ENCODE measurements at places on chromosomes 3 and 15.

DNA sequence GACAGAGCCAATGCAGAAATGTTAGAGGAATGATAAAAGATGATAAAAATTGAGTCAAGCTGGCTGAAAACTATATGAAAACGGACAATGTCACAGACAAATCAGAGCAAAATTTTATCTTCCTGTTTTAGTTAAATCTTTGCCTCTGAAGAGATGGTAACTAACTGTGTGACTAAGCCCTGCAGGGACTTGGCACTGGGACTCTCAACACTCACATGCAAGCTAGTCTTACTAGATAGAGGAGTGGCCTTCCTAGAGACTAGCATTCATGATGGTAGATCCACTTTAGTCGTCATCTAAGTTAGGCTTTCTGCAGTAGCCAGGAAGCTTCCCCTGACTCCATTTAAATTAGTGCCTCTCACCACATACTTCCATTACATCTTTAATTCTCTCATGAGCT, 4.1 kb downstream of the CCDC191 start:
- DNase-seq: no peak

- DNase-seq: no peak
Measured at GRCh38 chr3:142808103-142808917, 80.6 kb downstream of the PCOLCE2 start.

DNA sequence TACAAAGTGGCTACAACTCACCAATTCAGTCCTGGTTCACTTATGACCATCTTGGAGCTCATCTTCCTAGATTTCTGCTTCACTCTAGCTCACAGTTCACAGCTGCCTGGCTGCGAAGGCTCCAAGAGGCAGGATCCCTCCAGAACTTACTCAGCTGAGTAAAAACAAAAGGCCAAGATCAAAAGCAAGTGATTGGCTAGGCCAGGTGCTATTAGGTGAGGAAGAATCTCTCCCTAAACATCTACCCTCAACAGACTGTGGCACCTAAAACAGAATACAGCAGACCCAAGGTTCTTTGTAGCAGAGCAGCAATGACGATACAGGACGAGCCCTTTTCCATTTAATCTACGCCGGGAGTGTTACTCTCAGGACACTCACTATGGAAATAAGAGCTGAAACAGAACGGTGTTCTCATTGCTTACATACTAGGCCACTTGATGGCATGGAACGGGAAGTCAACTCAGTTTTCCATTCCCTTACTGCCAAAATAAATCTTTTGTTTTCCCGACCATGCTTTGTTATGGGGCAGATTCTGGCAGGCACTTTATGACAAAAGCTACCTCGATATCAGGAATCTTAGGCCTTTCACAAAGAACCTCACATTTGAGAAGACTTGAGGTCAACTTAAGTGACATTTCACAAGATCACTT, 901 bp downstream of the ICE2 start:
- DNase-seq: no peak

- no peak for DNase-seq
Measured at GRCh38 chr3:71064291-71064955, 519.1 kb downstream of the FOXP1 start.

- DNase-seq: no peak
Measured at GRCh38 chr3:38117748-38118420, 19.0 kb downstream of the ACAA1 start.

GRCh38 chr15:33030315-33030714, 164.2 kb downstream of the FMN1 start:
- DNase-seq: no peak

DNA sequence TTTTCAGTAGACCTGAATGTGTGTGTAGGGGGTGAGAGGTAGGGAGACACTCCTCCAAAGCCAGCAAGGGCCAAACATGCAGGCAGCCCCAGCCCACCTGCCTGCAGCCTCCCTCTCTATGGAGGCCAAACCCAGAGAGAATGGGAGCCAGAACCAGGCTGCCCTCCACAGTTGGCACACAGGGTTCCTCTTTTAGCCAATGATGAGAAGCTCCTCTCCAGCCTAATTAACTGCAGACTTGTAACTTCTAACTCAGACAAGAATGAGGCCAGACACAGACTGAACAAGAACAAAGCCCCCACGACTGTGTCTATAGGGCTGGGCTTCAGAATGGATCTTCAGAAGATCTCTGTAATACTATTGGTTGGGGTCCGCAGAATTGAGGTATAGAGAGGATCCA, 12.3 kb upstream of the TLE3 start:
- DNase-seq: no peak

- no peak for DNase-seq
Measured at GRCh38 chr15:33315044-33315443, 4.3 kb downstream of the RYR3 start.

GRCh38 chr3:46946856-46947545, 29.5 kb downstream of the CCDC12 start:
- DNase-seq: no peak

- no peak for DNase-seq
Measured at GRCh38 chr3:2360815-2361214, 262.1 kb downstream of the CNTN4 start.

DNA sequence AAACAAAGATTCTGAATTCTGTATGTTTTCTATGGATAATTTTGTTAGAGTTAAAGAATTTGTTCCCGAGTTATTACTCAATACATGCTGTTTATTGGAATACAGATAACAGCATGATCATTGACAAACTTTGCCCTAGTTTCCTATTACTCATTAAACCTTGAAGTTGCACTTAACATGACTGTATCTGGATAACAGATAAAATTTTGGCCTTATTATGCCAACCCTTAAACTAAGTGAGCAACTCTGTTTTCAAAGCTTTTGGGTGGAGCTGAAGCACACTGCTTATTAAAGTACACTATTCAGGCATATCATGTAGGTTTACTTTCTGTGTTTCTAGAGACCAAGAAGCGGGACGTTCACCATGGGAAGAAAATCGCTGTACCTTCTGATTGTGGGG, at the start of gene AADAC:
TSS of gene AADAC (plus strand) at position 318 of the 400 bp plus-strand sequence. CDS start at position 365, 47 bp downstream.
- DNase-seq: no peak

DNA sequence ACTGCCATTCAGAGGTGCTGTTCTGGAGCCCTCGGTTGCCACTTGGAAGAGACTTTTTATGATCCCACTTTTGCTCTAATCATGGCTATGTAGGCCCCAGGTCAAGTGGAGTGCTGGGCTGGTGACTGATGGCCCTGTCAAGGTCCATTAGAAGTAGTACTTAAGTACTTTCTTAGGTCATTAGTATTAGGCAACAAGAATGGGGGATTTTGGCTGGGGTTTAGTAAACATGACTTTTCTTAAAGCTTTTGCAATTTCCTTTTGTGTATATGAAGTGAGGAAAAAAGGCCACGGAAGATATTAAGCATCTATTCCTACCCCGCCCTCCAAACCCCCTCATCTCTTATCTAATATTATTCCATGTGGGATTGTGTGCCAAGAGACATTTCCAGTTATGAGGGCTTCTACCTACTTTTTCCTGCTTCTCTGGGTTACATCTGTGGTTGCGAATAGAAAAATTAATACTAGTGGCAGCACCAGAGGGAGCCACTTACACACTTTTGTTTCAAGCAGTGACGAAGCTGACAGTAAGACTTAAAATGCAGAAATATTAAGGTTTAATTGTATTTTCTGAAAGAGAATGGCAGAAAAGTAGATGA, 13.9 kb downstream of the NLGN1 start:
- DNase-seq: no peak

DNA sequence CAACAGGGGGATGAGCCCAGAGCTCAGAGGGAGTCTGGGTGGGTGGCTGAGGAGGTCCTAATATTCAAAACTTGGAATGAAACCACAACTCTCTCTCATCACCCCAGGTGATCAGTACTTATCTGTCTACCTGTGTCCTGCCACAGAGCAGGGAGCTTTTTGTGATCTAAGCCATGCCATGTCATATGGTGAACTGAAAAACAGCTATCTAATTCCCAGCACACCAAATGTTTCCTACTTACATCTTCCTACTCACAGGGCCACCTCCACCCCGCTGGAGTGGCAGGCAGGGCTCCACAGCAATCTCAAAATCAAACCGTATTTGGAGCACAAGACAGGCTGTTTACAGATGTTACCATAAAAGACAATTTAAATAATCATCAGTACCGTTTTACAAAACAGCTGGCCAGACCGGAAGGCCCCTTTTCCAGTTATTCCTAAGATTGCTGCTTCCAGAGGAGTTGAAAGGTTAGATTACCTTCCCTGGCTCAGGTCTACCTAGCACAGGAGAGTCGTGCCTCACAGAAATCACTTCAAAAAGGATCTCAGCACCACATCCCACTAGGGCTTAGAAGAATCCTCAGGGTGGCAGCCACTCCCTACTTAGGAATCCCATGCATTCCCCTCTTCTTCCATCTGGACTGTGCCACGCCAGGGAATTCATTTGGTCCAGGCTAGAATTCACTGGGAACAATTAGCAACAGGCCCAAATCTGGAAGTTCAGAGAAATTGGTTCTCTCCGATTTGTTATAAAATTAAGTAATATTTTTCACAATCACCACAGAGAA, 226.6 kb upstream of the IL12A start:
- DNase-seq: no peak

GRCh38 chr3:161316006-161316689, 55.2 kb downstream of the SPTSSB start:
- DNase-seq: no peak

- DNase-seq: no peak
Measured at GRCh38 chr15:71051539-71051938, 63.7 kb upstream of the THSD4 start.

- no peak for DNase-seq
Measured at GRCh38 chr15:88995449-88995848, 82.3 kb upstream of the MFGE8 start.

DNA sequence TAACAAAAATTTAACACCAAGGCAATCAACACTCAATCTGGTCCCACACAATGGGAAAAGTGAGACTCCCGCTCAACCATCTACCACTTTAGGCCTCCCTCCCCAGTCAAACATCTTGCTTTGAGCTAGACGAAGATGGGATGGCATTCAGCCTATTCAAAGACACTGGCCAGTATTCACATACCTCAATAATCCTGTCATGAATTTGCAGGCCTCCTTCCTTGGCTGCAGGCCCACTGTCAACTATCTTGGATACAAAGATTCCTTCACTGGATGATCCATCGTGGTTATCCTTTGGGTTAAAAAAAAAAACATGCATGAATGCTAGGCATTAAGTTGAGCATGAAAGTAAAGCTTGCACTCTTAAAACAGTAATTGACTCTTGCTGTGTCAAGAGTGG, 22.6 kb downstream of the PDZRN3 start:
- DNase-seq: no peak

DNA sequence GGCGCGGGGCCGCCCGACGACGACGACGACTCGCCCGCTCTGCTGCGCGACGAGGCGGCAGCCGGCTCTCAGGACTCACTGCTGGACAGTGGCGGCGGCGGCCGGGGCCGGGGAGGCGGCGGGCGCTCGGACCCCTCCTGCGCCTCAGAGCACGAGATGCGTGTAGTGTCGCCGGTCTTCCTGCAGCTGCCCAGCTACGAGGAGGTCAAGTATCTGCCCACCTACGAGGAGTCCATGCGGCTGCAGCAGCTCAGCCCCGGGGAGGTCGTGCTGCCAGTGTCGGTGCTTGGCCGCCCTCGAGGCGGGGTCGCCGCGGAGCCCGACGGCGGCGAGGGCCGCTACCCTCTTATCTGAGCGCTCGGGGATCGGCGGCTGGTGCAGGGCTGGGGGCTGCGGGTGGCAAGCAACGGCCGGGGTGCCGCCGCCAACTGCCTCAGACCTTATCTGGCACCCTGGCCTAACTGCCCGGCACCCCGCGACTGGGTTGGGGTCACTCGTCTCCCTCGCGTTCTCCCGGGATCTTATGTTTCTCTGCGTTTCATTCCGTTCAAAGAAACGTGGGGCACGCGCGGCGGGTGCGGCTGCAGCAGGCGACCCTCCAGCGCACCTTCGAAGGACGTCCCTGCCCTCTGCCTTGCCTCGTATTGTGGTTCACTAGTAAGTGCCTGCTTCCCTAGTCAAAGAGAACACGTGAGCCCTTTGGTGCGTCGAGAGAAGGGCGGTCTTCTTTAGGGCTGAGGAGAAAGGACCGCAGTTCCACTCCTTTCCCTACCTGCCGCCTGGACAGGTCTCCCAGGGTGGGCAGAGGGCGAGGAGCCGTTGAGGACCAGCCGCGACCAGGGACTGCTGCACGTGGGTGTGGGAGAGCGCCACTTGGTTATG, 1.0 kb downstream of the C3orf80 start:
- DNase-seq: no peak

- DNase-seq: peak; percentile 95
Measured at GRCh38 chr3:15269091-15269989, 63.0 kb downstream of the SH3BP5 start.

DNA sequence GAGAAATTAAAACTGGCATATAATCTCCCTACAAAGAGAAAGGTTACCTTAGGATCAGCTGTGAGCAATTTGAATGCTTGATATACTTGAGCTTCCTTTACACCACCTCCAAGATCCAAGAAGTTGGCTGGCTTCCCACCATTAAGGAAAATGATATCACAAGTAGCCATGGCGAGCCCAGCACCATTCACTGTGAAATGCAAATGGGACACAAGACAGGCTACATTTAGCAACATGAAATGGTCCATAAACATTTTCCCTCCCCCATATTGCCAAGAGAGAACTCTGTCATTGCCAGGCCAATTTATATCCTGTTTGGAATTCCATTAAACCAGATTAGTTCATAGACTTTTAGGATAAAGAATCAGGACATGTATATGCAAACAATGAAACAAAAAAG, 158.7 kb downstream of the SUCLG2 start:
- DNase-seq: no peak

- no peak for DNase-seq
Measured at GRCh38 chr3:69091389-69092029, 6.8 kb downstream of the ARL6IP5 start.

DNA sequence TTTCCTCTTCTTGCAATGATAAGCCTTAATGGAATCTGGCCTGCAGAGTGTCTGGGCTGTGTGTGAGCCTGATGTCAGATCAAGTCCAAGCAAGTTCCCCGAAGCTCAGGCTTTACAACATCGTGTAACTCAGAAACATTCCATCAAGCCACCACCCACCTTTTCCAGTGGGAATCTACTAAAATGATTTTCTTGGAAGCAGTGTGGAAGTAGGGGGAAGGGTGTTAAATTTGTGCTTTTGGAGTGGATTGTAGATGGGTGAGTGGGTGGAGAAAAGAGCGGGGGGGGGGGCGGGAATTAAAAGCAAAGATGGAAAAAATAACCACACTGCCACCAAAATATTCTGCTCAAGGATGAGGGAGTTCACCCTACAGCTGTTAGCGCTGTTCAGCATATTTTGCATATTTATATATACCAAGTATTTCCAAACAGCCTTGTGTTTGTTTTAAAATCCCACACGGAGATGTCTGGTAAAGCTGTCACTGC, 53.6 kb downstream of the VGLL3 start:
- no peak for DNase-seq

GRCh38 chr3:188353426-188353825, 199.5 kb downstream of the LPP start:
- DNase-seq: no peak

- DNase-seq: no peak
Measured at GRCh38 chr3:34002569-34003100, 204.2 kb downstream of the PDCD6IP start.

GRCh38 chr15:83850015-83850414, 196.1 kb downstream of the ADAMTSL3 start:
- no peak for DNase-seq

DNA sequence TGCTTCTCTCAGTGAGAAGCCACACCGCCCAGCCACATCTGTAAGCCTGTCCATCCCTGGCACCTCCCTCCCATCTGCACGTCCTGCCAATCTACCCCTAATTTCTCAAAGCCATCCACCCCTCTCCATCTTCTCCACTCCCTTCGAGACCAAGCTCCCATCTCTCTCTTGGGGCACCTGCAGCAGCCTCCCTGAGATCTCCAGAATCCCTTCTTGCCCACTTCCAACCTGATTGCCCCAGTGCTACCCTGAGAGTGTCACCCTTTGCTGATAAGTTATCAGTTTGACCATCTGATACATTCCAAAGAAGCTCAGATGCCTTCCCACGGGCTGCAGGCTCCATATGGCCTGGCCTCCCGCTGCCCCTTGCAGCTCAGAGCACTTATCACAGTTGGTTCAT, 496.1 kb downstream of the SHQ1 start:
- no peak for DNase-seq

All from suprapubic skin (tissue), 4 donors.